Posterior vena cava (tissue), 2 donors: ENCODE measurements at places on chromosomes 2 and 18. TPM values are rescaled to one million over a fixed set of nuclear protein-coding genes. Genes with fewer than 3 reads are reported as not detected.
A peak's percentile ranks its signal among the peaks of the same experiment; 100 is the strongest.

PKP4 gene
- total RNA-seq: 44.7 TPM

GRCh38 chr18:43482136-43482535, 204.8 kb upstream of the SYT4 start:
- peak; percentile 72 for DNase-seq

GRCh38 chr18:3832025-3832638, 382.2 kb downstream of the TGIF1 start:
- no peak for DNase-seq

DNA sequence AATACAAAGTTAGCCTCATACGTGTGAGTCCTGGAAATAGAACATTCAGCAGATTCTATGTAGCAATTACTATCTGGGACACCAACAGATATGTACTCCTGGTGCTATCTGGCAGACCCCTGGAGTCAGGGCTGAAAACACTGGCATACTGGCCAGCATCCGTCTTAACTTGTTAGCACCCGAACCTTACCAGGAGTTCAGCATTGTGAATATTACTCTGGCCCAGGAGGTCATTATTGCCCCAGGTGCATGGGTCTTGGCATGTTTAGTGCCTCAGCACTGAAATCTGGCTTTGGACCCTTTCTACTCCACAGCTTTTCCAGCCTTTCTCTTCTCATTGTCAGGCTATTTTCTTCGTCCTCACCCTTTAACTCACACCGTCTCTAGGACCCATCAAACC, 11.9 kb upstream of the NDUFV2 start:
- DNase-seq: no peak

GRCh38 chr2:159229476-159230144, 56.9 kb downstream of the WDSUB1 start:
- no peak for DNase-seq

DNA sequence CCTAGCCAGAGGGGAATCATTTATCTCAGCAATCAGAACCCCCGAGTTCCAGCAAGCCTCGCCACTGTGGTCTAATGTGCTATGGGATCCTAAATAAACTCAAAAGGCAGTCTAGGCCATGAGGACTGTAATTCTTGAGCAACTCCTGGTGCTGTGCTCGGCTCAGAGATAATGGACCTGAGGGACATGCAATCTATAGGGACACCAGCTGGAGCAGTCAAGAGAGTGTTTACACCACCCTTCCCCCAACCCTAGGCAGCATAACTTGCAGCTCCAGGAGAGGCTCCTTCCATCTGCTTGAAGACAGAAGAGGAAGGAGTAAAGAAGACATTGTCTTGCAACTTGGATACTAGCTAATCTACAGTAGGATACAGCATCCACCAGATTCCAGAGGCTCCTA, 225.5 kb upstream of the KLHL14 start:
- no peak for DNase-seq
